Ascending aorta (tissue), 2 donors: ENCODE measurements at places on chromosomes 4 and X. TPM values are rescaled to one million over a fixed set of nuclear protein-coding genes. Genes with fewer than 3 reads are reported as not detected.

Gene SPANXN4
- not detected for total RNA-seq

Gene MAGED4B
- 9.8 TPM for total RNA-seq

DNA sequence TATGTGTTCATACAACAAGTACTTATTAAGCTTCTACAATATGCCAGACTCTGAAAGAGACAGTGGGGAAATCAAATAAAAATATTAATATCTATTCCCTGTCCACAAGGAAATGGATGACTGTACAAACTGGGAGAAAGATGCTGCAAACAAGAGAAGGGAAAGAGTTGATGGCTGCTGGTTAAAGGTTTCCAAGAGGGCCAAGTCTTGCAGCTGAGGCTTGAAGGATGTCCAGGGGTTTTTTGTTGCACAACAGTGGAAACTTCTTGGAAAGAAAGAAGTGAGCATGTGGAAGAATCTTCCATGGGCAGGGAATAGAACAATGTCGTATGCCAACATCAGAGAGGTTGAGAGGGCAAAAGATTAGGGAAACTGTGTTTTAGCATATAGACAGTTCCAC is 95.8 kb downstream of the MID1 start:
- no peaks in the 10 kb centered on the region for H3K27me3 ChIP-seq
- no peak for DNase-seq
- no peaks in the 10 kb centered on the region for H3K36me3 ChIP-seq
- no peaks in the 10 kb centered on the region for H3K4me1 ChIP-seq
- H3K4me3 ChIP-seq = no peak overlapping the region

GRCh38 chrX:149516604-149517003 is 11.5 kb upstream of the IDS start:
- no peak overlapping the region for H3K4me3 ChIP-seq
- no peaks in the 10 kb centered on the region for H3K4me1 ChIP-seq
- no peaks in the 10 kb centered on the region for H3K27me3 ChIP-seq
- no peak overlapping the region for H3K27ac ChIP-seq
- no peak for DNase-seq

GRCh38 chr4:24771241-24771640 is 24.1 kb upstream of the SOD3 start:
- no peaks in the 10 kb centered on the region for H3K27me3 ChIP-seq
- DNase-seq = no peak

DNA sequence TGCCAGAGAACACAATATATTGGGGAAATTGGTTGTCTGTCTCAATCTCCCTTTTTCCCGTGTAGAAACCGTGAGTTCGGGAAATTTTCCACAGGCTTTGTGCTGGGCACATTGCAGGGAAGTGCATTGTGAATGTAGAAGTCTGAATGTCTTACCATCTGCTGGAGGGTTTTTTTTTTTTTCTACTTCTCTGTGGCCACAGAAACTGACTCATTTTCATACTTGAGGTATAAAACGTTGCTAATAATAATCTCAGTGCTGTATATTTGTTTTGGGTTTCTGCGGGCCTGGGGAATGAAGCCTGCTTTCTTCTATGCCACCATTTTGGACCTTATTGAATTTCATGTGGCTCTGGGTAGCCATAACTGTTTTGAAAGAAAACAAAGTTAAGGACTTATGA is 1001.2 kb downstream of the STIM2 start:
- no peak for DNase-seq
- H3K27me3 ChIP-seq = no peaks in the 10 kb centered on the region
- H3K36me3 ChIP-seq = no peaks in the 10 kb centered on the region
- H3K4me3 ChIP-seq = no peak overlapping the region
- no peak overlapping the region for H3K27ac ChIP-seq
- no peaks in the 10 kb centered on the region for H3K4me1 ChIP-seq
